ENCODE measurements at places on chromosomes 1 and 21. TPM values are rescaled to one million over a fixed set of nuclear protein-coding genes. Genes with fewer than 3 reads are reported as not detected.

GRCh38 chr21:46215436-46216131 is 13.0 kb downstream of the LSS start:
- no peak overlapping the region for H3K4me3 ChIP-seq
- no peaks in the 10 kb centered on the region for H3K4me1 ChIP-seq
- peaks cover 88% of the 10 kb centered on the region for H3K36me3 ChIP-seq
- no peak for DNase-seq

- no peaks in the 10 kb centered on the region for H3K27me3 ChIP-seq
- no peak overlapping the region for H3K27ac ChIP-seq
- no peak for DNase-seq
- H3K4me3 ChIP-seq: no peak overlapping the region
Measured at GRCh38 chr1:22169816-22170215, 26.9 kb upstream of the WNT4 start.

GRCh38 chr1:218330043-218330623 is 15.0 kb upstream of the TGFB2 start:
- no peaks in the 10 kb centered on the region for H3K36me3 ChIP-seq
- DNase-seq: no peak
- no peaks in the 10 kb centered on the region for H3K27me3 ChIP-seq
- H3K27ac ChIP-seq: no peak overlapping the region

GRCh38 chr1:1197551-1198422 is 8.6 kb downstream of the TNFRSF18 start:
- DNase-seq: no peak
- no peaks in the 10 kb centered on the region for H3K4me1 ChIP-seq
- H3K27me3 ChIP-seq: peaks cover 6% of the 10 kb centered on the region
- H3K27ac ChIP-seq: no peak overlapping the region
- no peak overlapping the region for H3K4me3 ChIP-seq

DNA sequence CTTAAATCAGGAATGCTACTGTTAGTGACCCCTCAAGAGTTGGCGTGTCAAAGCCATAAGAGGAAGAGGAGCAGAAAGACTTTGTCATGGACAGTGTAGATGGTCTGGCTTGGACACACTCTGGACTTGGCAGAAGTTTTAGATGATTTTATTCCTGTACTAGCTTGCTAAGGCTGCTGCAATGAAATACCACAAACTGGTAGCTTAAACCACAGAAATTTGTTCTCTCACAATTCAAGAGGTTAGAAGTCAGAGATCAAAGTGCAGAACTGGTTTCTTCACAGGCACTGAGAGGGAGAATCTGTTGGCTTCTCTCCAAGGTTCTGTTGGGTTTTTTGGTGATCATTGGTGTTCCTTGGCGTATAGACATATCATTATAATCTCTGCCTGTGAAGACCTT is 869.8 kb upstream of the B3GALT2 start:
- H3K27me3 ChIP-seq: no peaks in the 10 kb centered on the region
- peaks cover 9% of the 10 kb centered on the region for H3K4me1 ChIP-seq
- H3K36me3 ChIP-seq: no peaks in the 10 kb centered on the region
- H3K27ac ChIP-seq: no peak overlapping the region
- H3K4me3 ChIP-seq: no peak overlapping the region

- H3K4me3 ChIP-seq: no peak overlapping the region
- H3K27ac ChIP-seq: no peak overlapping the region
- no peaks in the 10 kb centered on the region for H3K4me1 ChIP-seq
- no peaks in the 10 kb centered on the region for H3K36me3 ChIP-seq
- peaks cover 74% of the 10 kb centered on the region for H3K27me3 ChIP-seq
- DNase-seq: no peak
Measured at GRCh38 chr21:33152732-33153130, 77.0 kb upstream of the IFNAR2 start.

DNA sequence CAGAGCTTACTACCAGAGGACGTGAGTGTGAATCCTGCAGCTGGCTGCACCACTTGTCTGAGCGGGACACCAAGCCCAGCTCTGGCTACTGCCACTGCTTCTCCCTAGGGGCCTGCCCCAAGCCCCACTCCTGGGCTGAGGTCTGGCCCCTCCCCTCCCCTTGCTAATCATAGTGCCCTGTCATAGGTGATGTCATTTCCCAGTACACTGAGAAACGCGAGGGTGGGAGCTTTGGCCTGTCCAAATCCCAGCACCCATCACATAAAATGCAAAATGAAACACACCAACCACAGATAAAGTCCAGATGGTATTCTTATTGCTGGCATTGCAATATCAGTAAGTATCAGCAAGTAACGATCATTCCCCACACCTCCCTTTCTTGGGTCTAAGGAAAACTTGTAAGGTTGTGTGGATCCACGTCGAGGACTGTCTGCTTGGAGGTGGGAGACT is 77.7 kb downstream of the TOMM20 start:
- no peaks in the 10 kb centered on the region for H3K36me3 ChIP-seq
- DNase-seq: no peak
- H3K27ac ChIP-seq: no peak overlapping the region
- H3K4me1 ChIP-seq: peaks cover 42% of the 10 kb centered on the region

GRCh38 chr1:197146101-197147095 is at the start of gene ASPM:
TSS of gene ASPM (minus strand) at chr1:197146669. CDS start at chr1:197146437, 232 bp downstream.
- no peaks in the 10 kb centered on the region for H3K27me3 ChIP-seq
- H3K4me1 ChIP-seq: peaks cover 17% of the 10 kb centered on the region
- DNase-seq: peak; percentile 98

GRCh38 chr1:74395571-74395970 is 116.8 kb downstream of the LRRC53 start:
- H3K4me3 ChIP-seq: no peak overlapping the region
- H3K27me3 ChIP-seq: no peaks in the 10 kb centered on the region
- H3K36me3 ChIP-seq: no peaks in the 10 kb centered on the region
- H3K27ac ChIP-seq: no peak overlapping the region
- peaks cover 7% of the 10 kb centered on the region for H3K4me1 ChIP-seq
- no peak for DNase-seq

- no peaks in the 10 kb centered on the region for H3K36me3 ChIP-seq
- no peak overlapping the region for H3K4me3 ChIP-seq
- H3K27ac ChIP-seq: no peak overlapping the region
Measured at GRCh38 chr21:18411565-18411964, 8.0 kb upstream of the TMPRSS15 start.

DNA sequence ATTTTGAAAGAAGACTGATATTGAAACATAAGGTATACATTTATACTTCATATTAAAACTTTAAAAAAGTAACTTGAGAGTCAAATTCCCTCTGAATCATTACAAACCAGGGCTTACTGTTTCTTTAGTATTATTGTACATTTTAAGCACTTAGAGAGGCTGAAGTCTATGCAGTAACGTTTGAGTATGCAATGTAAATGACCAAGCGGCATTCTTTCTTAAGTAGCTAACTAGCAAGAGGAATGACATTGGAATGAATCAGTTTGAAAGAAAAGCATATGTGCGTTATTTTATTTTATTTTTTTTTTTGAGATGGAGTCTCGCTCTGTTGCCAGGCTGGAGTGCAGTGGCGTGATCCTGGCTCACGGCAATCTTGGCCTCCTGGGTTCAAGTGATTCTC is 24.3 kb downstream of the WNT2B start:
- H3K27ac ChIP-seq: no peak overlapping the region
- no peak overlapping the region for H3K4me3 ChIP-seq
- peaks cover 9% of the 10 kb centered on the region for H3K36me3 ChIP-seq
- H3K27me3 ChIP-seq: no peaks in the 10 kb centered on the region
- DNase-seq: no peak

FAM20B gene
- total RNA-seq: 64.9 TPM

SPRR4 gene
- not detected for total RNA-seq

PTPRC gene
- total RNA-seq: 11.6 TPM

TSPEAR gene
- total RNA-seq: under 0.01 TPM
